ENCODE measurements at places on chromosomes 16 and 17.

DNA sequence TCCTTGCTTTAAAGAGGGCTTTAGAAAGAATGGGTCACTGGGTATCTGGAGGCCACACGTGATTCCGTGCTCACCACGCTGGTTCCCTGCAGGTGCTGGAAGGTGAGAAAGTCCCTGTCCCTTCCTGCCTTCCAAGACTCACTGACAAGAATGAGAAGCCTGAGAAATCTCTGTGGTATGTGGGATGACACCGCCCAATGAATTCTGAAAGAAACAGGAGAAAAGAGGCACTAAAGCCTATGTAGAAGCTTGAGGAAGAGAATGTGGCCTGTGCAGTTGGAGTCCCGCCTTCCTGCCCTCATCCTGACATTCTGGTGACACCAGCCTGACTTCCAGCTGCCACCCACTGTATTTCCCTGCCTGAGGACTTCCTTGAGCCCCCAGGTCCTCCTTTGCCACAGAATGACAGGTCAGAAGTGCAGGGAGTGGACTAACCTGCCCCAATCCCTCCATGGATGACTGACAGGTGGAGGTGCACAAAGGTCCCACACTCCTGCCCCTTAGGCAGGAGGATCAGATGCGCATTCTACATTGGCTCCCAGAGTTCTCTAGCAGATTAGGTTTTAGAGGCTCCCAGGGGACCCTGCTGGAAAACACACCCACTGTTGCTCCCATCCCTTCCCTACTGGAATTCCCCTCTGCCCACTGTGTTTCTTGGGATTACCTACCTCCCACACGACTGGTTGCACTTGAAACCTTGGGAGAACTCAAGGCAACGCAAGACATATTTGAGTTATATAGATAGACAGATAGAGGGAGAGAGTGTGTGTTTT, 38.6 kb upstream of the TENT4B start:
- DNase-seq = no peak

DNA sequence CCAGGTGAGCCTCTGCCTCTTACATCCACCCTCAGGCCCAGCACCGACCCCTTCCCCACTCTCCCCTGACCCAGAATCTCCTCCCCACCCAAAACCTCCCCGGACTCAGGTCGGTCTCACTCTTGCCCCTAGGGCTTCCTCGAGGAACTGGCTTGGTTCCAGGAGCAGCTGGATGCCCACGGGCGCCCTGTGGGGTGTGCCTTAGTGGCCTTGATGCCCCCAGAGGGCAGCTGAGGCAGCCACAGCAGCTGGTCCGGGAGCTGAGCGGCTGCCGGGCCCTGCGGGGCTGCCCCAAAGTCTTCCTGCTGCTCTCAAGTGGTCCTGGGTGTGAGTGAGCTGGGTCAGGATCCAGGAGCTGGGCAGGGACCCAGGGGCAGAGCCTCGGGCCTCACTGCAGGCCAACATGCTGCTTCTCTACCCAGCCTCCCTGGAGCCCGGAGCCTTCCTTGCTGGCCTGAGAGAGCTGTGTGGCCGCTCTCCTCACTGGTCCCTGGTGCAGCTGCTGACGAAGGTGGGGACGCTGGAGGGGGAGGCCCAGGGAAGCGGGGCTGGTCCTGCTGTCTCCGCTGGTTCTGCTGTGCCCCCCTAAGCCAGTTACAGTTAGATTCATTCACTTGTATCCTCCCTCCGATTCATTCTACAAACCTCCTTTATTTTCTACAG, 9.6 kb downstream of the ZNF213 start:
- DNase-seq = no peak

DNA sequence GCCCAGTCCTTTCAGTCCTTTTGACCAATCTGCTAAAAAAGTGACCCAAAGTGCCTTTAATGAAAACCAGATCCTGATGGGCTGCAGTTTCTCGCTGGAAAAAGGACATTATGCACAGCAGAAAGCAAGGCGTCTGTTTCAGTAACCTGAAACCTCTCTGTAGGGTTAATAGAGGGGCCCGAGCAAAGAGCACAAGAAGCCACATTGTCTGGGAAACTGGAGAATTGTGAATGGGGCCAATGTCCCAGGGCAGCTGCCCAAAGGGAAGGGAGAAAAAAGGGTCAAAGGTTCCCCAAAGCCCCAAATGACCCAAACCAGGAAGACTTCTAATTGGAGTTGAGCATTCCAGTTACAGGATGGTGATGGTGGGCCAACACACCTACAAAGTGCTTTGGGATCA, 3.0 kb downstream of the OTOA start:
- no peak for DNase-seq

DNA sequence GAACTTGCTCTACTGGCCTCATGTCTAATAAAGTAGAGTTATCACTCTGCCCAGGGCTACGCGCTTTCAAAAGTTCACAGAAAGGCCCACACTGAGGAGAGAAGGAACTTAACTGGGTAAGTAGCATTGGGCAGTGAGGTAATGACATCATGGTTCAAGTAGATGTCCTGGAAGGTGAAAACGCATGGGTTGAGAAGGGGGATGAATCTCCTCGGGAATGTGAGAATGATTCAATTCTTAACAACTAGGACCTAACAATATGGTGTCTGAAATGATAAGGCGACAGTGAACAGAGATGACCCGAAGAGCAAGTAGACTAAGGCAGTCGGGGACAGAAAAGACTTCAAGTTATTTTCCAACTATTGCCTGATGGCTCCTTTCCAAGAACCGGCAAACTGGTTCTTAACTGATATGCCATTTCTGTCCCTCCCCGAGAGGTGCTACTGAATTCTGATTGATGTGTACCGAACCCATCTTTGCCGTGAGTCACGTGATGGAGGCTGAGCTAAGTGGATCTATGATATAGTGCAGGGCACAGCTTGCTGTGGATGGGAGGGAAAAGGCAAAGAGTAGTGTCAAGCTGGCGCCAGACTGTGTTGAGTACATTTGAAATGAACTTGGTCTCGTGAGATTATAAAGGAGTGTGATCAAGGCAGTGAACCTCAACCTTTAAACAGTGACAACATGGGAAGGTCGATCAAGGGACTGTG, 44.1 kb downstream of the MARCHF10 start:
- no peak for DNase-seq

GRCh38 chr16:86292171-86292775, 218.1 kb upstream of the FOXF1 start:
- no peak for DNase-seq

Measured in NCI-H460 (cell line).